ENCODE measurements at places on chromosomes 7 and 10.
A peak's percentile ranks its signal among the peaks of the same experiment; 100 is the strongest.

GRCh38 chr7:129955993-129956543 is 3.3 kb upstream of the UBE2H start:
- DNase-seq, result no peak

- no peak for DNase-seq
Measured at GRCh38 chr7:50312250-50313162, 8.0 kb downstream of the IKZF1 start.

DNA sequence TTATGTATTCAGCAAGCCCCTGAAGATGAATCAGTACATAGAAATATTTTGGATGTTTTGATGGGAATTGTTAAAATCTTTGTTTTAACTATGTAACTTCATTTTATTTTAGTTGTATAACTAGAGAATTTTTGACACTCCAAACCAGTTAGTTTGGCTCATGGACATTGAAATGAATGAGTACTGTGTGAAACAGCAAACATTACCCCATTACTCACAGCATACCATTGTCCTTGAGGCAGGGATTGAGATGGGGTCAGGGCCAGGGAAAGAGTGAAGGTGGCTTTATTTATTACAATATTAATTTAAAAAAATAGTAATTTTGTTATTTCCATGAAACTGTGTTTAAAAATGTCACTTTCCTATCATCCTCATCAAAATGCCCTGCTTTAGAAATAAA is 4.8 kb upstream of the BMPER start:
- DNase-seq, result no peak

DNA sequence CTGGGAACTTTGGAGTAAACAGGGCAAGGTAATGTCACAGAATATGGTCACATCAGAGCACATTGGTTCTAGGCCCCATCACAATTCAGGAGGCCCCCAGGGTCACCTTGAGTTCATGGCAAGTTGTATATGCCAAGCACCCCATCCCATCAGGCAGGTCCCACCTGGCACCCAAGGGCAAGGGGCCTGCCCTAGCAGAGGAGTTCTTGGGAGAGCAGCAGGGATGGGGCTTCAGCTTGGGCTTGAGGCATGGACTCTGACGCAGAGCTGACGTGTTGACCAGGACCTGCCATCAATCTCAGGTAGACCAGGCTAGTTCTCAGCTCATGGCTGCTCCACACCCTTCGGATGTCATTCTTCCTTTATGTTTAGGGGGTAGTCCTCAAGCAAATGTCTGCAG is 20.9 kb downstream of the PLAC9 start:
- no peak for DNase-seq

GRCh38 chr7:64890761-64891362 is 12.2 kb upstream of the ZNF273 start:
- no peak for DNase-seq

GRCh38 chr10:73785721-73786511 is 510 bp downstream of the ZSWIM8 start:
- DNase-seq, result peak; percentile 71

- DNase-seq, result no peak
Measured at GRCh38 chr10:79422178-79422892, 23.1 kb downstream of the ZCCHC24 start.

- no peak for DNase-seq
Measured at GRCh38 chr10:110822035-110822711, 49.6 kb upstream of the PDCD4 start.

DNA sequence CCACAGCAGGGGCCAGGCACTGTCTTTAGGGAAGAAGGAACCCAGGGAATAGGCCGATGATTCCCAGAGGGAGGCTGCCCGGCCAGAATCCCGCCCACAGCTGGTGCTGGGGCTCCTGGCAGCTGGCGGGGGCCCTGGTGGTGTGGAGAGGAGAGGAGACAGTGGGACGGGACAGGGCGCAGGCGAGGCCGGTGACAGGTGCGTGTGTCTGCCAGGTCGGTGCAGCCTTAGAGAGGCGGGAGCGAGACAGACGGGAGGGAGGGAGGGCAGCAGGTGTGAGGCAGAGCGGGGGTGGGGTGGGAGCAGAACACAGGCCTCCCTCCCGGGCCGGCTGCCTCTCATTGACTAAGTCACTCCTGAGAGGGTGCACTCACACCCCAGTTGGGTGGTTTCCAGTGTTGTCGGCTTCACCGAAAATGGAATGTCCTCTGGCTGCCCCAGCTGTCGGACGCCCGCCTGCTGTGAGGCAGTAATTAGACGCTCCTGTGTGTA is 55.2 kb downstream of the ELFN1 start:
- no peak for DNase-seq

- DNase-seq, result no peak
Measured at GRCh38 chr7:120941064-120941463, 9.5 kb upstream of the ING3 start.

DNA sequence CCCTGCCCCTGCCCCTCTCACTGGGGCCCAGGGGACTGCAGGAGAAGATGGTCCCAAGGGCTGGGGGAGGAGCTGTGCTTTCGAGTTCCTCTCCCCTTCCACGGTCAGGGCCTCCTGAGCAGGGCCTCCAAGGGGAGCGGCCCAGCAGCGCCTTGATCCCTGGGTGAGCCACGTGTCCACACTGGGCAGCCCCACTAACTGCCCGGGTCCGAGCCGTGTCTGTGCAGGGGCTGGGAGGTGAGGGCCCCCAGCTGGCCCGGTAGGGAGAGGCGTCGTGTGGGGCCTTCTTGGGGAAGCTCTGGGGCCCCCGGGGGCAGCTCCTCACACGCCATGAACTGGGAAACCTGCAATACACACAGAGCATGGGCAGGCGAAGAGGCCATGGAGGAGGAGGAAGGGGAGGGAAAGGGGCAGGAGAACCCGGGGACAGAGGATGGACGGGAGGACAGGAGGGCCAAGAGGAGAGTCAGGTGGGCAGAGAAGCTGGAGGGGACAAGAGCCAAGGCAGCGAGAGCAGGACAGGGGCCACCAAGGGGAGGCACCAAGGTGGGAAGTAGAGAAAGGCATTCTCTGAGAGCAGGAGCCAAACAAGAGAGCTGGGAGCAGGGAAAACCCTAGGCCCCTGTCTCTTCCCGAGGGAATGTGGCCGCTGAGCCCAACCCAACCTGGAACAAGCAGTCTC is 32.8 kb downstream of the KCNH2 start:
- DNase-seq, result peak; percentile 11

GRCh38 chr10:121092720-121093095 is 241.5 kb downstream of the WDR11 start:
- DNase-seq, result no peak

DNA sequence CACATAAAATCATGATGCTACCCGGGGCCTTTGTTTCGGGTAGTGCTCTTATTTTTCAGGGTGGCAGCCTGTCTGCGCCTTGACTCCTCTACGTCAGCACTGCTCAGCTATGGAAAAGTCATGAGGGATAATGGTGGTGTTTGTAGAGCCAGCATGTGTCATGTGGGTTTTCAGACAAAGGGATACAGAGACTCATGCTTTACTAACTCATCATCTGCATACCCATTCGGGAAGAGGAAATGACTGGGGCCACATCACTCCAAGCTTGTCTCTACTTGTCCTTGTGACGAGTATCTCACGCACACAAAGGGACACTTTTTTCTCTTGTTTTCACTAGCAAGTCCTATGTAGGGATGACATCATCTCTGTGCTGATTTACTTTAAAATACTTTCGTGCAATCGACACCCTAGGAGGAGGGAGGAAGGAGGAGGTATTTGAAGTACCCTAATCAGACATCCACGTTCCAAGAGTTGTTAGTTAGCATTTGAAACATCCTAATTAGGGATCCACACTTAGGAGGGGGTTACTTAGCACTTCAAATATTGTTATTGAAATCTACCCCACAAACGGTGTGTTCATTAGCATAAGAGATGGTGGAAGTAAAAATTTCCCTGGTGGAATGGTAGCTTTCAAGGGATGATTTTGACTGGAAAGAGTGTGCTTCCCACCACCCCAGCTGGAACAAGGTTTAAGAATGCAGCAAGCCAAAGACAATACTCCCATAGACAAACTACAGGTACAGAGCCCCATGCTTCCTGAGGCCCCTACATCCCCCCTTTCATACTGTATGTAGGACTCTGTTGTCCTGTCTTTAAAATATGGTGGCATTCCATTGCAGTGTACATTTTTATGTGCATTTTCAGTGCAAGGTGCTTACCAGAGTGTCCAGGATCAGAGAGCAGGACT is 52.0 kb downstream of the THNSL1 start:
- no peak for DNase-seq

- DNase-seq, result no peak
Measured at GRCh38 chr10:44966129-44966815, 6.7 kb downstream of the RASSF4 start.

- DNase-seq, result no peak
Measured at GRCh38 chr7:39341083-39341482, 225.1 kb upstream of the YAE1 start.

- no peak for DNase-seq
Measured at GRCh38 chr7:66697449-66698438, 42.8 kb upstream of the RABGEF1 start.

DNA sequence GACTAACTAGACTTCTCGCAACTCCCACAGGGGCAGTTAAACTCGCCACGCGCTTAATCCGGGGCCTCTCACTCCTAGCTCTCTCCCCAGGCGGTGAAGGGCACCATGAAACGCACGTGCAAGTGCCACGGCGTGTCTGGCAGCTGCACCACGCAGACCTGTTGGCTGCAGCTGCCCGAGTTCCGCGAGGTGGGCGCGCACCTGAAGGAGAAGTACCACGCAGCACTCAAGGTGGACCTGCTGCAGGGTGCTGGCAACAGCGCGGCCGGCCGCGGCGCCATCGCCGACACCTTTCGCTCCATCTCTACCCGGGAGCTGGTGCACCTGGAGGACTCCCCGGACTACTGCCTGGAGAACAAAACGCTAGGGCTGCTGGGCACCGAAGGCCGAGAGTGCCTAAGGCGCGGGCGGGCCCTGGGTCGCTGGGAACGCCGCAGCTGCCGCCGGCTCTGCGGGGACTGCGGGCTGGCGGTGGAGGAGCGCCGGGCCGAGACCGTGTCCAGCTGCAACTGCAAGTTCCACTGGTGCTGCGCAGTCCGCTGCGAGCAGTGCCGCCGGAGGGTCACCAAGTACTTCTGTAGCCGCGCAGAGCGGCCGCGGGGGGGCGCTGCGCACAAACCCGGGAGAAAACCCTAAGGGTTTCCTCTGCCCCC is 19.5 kb downstream of the WNT8B start:
- peak; percentile 81 for DNase-seq

DNA sequence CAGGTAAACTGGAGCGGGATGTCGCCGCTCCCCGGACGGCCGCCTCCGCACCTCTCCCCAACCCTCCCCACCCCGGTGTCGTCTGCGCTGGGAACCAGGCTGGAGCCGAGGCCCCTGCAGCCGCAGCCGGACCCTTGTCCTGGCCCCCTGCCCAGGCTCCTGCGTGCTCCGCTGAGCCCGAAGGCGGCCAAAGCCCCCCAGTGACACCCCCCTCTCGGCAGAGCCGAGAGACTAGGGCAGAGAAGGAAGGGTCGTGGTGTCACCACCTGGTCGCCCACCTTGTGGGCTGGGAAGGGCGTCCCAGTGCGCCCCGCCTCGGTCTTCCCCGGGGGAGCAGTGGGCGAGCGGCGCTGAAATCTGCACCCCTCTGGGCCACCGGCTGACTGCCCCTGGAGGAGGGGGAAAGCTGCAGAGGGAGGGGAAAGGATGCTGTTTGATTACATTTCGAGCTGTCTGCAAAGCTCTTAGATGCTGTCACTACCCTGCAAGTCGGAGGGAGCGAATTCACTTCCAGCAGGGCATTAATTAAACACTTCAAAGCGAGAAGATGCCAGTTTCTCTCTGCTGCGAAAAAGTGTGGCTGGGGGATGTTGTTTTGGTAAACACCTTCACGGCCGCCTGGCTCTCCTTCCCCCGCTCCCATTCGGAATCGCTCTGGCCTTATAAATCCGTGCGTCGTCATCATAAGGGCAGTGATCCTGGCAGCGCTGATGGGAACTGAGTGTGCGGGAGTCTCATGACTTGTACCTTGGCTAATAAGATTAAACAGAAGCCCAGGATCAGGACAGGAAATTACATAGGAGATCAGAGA is 622 bp downstream of the DYNC1I1 start:
- no peak for DNase-seq

DNA sequence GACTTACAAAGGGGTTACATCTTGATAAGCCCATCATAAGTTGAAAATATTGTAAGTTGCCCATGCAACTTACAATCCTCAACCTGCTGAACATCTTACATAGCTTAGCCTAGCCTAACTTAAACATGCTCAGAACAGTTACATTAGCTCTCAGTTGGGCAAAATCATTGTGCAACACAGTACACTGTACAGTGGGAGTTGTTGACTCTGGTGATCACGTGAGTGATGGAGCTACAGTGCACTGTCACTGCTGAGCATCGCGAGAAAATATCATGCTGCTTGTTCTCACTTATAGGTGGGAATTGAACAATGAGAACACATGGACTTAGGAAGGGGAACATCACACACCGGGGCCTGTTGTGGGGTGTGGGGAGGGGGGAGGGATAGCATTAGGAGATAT is 214.9 kb upstream of the ZMIZ1 start:
- no peak for DNase-seq

DNA sequence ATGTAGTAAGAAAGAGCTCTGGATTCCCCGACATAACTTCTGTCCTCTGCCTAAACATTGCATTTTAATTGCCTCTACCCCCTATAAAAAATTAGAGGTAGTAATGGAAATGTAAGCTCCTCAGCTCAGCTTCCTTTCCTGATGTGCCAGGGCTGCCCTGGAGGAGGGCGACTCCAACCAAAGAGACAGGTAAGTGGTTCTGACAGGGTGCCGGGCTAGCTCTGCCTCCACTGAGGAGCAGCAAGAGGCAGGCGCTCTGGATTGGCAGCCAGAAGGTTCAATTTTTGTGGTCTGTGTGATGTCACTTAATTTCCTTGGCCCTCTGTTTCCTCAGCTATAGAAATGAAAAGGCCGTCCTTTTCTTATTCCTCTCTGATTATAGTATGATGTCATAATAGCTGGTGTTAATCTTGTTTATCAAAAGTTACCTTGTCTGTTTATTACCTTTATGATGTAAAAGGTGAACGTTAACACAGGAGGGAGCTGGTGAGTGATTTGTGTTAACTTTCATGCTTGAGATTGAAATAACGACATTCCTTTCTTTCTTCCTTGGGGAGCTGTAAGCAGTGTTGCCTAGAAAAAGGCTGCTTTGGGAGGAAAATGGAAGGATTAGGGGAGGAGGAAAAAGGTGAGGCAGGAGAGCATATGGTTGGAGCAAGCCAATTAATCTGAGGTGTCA is 51.8 kb downstream of the ANLN start:
- DNase-seq, result no peak

DNA sequence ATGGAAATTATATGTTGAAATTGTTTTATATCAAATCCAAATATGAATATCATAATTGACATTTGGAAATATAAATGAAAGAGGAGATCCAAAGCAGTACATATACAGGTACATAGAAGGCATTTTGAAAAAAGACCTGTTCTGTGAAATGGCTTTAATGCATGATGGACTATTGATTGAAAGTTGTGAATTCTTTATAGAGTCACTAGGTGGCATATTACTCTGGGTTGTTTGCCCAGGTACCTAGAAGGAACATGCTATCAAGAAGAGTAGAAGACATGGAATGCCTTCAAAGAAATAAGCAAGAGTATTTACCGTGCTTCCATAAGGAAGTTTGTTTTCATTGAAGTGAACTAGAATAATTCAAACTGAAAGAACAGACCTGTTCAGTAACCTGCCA is 160.0 kb upstream of the ANK3 start:
- no peak for DNase-seq

Measured in activated T-cell treated with anti-CD3 and anti-CD28 coated beads, Interleukin-2, amount 50 U/mL, for 24 hours (primary cell).